ENCODE measurements at places on chromosomes 6 and 20.

DNA sequence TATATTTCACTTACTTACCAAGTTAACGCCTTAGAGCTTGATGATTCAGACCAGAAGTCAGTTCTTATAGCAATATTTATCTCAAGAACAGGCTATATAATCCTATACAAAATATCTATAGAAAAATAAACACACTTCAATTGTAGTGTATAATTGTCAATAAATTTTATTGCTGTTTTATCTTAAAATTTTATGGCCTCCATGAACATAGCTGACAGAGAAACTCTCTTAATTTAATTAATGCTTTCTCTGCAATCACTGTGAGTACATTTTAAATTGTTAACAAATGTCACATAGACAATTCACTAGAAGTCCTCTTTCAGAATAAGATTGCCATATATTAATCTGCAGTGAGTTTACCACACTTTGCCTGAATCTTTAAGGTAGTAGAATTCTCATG, 178.6 kb downstream of the RFPL4B start:
- no peak for DNase-seq

- no peak for DNase-seq
Measured at GRCh38 chr6:19041906-19042305, 654.8 kb downstream of the RNF144B start.

DNA sequence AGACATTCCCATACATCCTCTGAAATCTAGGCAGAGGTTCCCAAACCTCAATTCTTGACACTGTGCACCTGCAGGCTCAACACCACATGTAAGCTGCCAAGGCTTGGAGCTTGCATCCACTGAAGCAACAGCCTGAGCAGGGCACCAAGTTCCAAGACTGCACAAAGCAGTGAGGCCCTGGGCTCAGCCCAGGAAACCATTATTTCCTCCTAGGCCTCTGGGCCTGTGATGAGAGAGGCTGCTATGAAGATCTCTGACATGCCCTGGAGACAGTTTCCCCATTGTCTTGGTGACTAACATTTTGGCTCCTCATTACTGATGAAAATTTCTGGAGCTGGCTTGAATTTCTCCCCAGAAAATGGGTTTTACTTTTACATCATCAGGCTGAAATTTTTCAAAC, 107.5 kb upstream of the SAMD5 start:
- no peak for DNase-seq

DNA sequence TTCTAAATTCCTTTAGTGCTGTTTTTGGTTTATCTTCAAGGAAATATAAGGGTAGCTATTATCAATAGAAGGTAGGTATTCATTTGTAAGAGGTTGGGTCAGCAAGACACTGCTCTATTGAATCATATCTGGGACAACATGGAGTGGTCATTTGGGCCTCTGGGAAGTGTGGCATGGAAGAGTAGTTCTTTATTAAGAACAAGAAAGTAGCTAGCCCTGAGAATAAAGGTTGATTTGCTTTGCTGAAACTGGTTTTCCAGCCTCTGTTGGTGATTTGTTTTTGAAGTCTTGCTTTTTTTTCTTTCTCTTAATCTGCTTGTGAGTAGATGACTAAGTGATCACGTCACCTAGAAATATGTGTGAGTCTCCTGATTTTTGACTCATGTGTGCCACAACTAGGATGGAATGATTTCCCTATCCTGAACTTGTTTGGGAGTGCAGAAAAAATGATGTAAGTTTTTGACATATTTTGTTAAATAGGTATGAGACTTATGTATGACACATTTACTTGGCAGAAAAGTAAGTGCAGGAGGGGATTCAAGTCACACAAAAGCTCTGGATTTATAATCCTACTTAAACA, 381.8 kb downstream of the CENPW start:
- DNase-seq, result no peak

DNA sequence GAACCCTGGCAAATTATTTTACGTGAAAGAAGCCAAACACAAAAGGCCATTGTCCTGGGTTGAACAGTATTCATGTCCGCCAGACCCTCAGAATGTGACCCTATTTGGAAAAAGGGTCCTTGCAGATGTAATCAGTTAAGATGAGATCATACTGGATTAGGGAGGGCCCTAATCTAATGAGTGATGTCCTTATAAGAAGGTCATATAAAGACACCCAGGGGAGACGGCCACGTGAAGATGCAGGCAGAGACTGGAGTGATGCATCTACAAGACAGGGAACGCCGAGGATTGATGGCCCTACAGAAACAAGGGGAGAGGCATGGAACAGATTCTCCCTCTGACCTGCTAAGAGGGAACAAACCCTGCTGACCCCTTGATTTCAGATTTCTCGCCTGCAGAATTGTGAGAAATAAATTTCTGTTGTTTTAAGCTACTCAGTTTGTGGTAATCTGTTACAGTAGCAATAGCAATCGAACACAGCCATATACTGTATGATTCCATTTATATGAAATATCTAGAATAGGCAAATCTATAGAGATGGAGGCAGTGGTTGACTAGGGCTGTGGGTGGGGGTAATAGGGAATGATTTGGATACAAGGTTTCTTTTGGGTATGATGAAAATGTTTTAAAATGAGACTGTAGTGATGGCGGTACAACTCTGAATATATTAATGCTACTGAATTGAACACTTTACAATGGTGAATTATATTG, 132.9 kb upstream of the NUP153 start:
- DNase-seq, result no peak

GRCh38 chr6:90151576-90152422, 144.8 kb downstream of the BACH2 start:
- no peak for DNase-seq

DNA sequence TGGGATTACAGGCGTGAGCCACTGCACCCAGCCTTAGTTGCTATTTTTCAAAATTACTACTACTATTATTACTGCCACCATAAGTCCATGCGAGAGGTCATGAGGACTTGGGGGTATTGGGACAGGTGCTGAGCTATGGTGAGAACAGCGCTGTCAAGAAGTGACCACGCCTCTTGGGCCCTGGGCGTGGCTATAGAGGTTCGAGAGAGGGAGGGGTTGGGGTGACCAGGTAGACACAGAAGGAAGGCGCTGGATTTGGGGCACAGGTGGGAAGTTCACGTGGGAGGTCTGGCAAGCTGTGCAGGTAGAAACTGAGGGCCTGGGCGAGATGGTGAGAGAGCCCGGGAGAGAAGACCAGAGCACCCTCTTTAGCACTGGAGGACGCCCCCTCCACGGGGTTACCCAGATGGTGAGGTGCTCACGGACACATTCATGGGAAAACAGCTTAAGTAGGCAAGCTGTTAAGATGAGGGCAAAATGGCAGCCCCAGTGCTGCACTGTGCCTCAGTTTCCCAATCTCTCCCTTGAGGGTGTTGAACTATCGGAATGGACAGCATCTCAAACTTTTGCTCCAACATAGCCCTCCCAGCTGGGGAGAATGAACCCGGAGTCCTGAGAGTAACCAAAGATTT, 61.0 kb downstream of the RAB44 start:
- DNase-seq, result no peak

DNA sequence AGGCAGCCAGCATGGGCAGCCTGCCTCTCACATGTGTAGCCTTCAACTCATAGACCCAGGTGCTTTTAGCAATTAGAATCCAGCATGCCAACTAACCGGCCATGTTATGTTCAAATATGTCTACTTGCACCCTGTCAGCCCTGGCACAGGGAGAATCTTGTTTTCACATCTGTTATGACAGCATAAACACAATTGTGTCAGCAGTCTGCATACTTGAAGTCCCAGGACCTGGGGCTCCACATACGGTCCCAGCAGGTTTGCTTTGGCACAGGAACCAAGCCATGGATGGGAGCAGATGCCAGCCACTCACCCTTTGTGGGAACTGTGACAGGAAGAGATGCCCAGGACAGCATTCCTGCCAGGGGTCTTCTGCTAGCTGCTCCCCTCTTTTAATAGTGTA, 67.2 kb upstream of the SYNDIG1 start:
- no peak for DNase-seq

GRCh38 chr6:131139599-131139998, 4.3 kb downstream of the AKAP7 start:
- no peak for DNase-seq

DNA sequence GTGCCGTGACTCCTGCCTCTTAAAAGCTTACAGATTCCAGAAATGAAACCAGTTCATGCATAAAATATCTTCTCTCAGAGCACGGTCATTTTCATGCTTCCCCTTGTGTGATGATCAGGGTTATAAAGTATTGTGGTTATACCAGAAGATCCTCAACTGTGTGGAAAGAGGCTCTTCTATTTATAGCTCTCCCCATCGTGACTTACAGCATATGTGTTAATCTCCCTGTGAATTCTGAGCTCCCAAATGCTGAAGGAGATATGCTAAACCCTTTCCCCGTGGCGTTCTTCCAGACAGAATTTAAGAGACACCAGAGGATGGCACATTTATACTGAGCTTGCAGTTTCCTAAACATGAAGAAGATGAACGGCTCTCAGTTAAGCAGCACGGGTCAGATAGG, 158.8 kb downstream of the CDH26 start:
- DNase-seq, result no peak

DNA sequence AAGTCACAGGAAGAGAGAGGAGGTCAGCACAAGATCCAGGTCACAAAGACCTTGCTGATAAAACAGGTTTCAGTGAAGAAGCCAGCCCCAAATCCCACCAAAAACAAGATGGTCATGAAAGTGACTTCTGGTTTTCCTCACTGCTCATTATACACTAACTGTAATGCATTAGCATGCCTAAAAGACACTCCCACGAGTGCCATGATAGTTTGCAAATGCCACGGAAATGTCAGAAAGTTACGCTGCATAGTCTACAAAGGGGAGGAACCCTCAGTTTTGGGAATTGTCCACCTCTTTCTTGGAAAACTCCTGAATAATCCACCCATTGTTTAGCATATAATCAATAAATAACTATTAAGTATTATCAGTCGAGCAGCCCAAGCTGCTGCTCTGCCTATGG, 427.2 kb downstream of the RFPL4B start:
- no peak for DNase-seq

GRCh38 chr6:24910331-24910960, 25.3 kb downstream of the RIPOR2 start:
- DNase-seq, result no peak

DNA sequence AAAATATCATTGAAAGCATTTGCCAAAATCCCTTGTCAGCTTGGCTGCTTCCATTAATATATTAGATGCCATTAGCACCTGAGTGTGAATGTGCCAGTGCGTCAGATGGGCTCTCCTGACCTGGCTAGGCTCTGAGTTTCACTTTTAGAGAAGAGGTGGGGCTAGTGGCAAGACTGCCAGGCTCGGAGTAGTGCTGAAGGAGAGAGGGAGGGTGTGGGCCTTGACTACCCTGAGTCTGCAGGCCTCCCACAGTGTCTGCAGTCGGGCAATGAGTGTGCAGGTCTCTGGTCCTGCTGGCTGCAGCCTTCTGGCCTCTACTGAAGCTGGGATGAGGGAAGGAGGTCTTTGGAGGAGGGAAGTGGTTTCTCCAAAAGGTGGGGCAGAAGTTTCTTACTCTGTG, 34.6 kb upstream of the PNPLA1 start:
- no peak for DNase-seq

DNA sequence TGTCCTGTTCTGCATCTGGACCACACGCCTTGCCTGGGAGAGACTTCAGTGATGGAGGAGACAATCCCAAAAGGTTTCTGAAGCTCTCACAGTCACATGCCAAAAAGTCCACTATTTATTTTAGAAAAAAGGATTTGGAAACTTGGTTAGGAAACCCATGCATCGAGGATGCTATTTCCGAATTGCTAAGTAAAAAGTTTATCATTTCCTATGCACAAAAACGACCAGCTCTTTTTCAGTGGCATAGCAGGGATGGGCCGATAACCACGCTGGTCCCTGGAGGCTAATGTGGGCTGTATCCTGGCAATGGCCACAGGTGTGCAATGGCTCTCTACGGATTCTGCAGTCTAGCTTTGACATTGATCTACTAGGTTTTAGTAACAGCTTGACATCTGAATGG, 33.9 kb downstream of the RAMACL start:
- DNase-seq, result no peak

- no peak for DNase-seq
Measured at GRCh38 chr20:62984666-62985443, 21.9 kb downstream of the BHLHE23 start.

- no peak for DNase-seq
Measured at GRCh38 chr6:110560239-110561007, 84.0 kb upstream of the SLC22A16 start.

- DNase-seq, result no peak
Measured at GRCh38 chr20:54366669-54367344, 108.6 kb upstream of the DOK5 start.

- DNase-seq, result no peak
Measured at GRCh38 chr6:46756469-46757213, 9.9 kb downstream of the ANKRD66 start.

DNA sequence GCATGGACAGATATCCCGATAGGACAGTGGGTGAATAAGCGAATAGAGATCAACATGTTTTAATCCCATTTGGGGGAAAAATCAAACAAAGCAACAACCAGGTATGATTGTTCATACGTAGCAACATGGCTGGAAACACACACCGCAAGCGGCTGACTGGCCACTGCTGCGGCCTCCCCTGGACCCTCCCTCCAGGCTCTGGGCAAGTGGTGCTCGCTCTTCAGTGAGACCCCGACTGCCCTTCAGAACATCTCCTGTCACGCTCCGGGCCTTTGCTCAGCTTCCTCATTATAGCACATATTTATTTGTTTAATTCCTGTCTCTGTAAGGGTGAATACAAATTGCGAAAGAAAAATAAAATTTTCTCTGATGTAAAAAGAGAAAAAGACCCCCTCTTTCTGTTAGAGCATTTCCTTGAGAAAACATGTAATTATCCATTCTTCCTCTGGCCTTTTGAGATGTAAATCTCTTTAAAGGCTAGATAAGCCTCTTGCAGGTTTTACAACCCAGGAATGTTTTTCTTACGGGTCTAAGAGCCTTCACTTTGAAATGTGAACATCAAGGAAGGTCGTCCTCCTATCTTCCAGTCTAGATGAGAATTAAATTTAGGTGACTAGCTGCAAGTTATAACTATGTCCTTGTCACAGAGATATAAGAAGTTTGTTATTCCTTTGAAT, 11.0 kb upstream of the FAM210B start:
- DNase-seq, result no peak

DNA sequence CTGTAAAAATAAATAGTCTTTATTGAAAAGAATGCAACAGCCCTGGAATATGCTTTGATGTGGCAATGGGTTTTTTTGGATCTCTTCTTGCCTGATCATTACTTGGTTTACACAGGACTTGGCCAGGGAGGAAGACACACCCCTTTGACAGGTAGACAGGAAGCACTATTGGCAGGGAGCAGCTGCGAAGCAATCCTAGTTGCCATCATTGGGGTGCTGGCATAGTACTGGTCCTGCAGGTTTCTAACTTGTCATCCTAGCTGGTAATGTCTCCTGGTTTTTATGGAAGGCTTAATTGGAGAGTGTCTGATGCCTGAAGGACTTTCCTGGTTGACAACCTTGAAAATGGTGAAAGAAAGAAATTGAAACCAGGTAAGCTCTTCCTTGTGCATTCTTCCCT, 71.2 kb upstream of the CCN6 start:
- DNase-seq, result no peak

- no peak for DNase-seq
Measured at GRCh38 chr6:164928057-164928727, 381.2 kb downstream of the C6orf118 start.

- no peak for DNase-seq
Measured at GRCh38 chr6:156508923-156509322, 268.3 kb upstream of the ARID1B start.

GRCh38 chr20:2557873-2558580, 21.7 kb downstream of the TMC2 start:
- DNase-seq, result no peak
